ENCODE measurements at places on chromosomes 3 and 15.

DNA sequence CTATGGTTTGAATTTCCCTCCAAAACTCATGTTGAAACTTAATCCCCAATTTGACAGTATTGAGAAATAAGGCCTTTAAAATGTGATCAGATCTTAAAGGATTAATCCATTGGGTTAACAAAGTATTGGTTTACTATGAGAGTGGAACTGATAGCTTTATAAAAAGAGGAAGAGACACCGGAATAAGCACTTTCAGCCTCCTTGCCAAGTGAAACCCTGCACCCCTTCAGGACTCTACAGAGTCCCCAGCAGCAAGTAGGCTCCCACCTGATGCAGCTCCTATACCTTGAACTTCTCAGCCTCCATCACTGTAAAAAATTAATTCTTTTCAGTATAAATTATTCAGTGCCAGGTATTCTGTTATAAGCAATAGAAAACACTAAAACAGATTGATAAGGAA, 348.3 kb downstream of the CGGBP1 start:
- no peak for DNase-seq

DNA sequence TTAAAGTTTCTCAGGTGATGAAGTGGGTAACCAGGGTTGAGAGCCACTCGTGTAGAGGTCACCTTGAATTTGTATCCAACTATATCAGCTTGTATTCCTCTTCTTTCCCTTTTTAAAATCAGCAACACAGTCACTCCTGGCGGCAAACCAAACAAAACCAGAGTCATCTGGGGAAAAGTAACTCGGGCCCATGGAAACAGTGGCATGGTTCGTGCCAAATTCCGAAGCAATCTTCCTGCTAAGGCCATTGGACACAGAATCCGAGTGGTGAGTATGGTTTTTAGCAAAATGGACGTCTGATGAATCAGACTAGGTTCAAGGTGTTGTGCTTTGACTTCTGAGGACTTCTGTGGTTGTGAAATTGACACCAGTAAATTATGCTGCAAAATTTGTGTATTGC, 3.9 kb downstream of the RPL35A start:
- no peak for DNase-seq

DNA sequence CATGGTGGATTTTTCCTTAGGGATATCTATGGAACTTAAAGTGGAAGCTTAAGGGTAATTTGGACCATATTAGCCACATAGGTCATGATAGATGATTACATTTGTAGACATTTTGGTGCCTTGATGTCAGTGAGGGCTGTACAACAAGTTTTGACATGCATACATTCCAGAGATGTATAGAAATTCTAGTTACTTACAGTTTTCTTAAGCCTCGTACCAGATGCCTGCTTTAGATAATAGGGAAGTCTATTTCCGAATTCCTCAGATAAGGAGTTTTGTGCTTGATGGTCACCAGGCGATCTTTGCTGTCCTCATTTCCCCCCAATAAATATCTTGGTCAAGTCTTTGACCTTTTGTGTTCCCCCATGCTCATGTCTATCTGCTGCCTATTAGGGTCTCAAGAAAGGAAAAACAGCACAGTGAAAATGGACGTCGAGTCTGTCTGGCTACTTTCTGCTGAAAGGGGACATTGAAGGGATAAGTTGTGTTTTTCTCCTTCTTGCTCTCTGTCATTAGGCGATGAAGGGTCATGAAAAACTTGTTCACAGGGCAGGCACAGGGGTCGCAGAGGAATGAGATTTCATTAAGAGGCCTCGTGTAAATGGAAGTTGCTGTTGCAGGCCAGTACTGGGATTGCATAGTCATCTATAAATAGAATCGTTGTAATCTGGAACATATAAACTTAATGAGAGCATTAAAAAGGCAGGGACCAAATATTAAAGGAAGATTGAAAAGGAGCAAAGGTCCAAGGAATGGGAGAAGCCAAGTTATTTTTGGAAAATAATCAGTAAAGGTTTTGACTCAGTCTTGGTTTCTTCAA, 20.0 kb upstream of the SENP7 start:
- no peak for DNase-seq

- no peak for DNase-seq
These were observed 141.1 kb downstream of the NR1D2 start for GRCh38 chr3:24086206-24086605.

DNA sequence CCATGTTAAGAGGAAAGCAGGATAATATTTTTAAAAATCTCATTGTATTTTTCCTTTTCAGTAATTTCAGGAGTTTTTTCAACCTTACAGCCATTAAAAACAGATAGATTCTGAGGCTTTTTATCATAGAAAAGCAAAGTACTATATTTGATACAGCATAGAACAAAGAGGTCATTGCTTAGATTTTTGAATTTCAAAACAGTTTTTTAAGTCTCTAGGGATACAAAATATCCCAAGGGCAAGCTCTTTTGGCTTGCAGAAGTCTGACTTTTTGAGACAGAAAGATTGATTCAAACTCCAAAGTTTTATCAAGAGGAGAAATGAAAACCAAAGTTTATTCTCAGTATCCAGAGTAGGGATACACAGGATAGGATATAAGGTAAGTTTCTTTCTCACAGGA, 49.3 kb upstream of the LEKR1 start:
- DNase-seq: no peak

DNA sequence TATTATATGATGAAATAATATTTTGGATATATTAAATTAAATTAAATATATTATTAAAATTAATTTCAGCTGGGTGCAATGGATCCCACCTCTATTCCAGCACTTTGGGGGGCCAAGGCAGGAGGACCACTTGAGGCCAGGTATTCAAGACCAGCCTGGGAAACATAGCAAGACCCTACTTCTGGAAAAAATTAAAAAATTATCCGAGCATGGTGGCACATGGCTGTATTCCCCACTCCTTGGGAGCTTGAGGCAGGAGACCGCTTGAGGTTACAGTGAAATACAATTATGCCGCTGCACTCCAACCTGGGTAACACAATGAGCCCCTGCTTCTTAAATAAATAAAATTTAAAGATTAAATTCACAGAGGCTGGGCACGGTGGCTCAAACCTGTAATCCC, 61.4 kb downstream of the SH3BP5 start:
- no peak for DNase-seq

DNA sequence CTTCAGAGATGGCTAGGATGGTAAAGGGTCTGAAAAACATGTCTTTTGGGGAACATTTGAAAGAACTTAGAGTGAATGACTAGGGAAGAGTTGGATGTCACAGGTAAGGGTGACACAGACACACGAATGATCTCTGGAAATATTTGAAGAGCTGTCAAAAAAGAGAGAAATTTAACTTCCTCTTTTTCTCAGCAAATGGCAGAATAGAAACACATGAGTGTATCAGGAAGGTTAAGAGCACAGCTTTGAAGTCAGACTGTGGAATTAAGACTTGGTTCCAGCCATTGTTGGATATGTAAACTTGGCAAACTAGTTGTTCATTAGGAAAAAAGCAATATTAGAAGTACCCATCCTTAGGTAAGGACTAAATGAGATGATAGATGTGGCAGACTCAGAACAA, 117.7 kb downstream of the IMPG2 start:
- DNase-seq: no peak

GRCh38 chr3:20076296-20076997, 36.2 kb downstream of the KAT2B start:
- DNase-seq: no peak

GRCh38 chr3:194439881-194440550, 41.0 kb upstream of the GP5 start:
- DNase-seq: peak; percentile 85

DNA sequence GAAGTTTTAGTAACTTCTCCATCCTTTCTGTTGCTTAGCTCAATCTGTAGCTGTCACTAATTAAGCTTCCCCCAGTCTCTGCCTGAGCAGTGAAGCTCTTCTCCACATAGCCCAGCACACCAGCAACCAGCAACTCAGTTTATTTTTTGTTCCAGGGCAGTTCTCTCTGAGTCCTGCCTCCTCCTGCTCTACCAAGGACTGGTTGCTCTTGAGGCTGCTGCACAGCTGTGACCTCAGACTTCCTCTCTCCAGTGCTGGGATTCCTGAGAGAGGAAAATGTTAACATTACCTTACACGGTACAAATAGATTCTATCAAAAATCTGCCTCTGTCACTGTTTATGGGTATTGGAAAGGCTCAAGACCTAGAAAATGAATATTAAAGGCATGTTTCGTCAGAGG, 294.7 kb downstream of the OXSM start:
- no peak for DNase-seq

- DNase-seq: no peak
These were observed 492.6 kb downstream of the LPP start for GRCh38 chr3:188646592-188646991.

DNA sequence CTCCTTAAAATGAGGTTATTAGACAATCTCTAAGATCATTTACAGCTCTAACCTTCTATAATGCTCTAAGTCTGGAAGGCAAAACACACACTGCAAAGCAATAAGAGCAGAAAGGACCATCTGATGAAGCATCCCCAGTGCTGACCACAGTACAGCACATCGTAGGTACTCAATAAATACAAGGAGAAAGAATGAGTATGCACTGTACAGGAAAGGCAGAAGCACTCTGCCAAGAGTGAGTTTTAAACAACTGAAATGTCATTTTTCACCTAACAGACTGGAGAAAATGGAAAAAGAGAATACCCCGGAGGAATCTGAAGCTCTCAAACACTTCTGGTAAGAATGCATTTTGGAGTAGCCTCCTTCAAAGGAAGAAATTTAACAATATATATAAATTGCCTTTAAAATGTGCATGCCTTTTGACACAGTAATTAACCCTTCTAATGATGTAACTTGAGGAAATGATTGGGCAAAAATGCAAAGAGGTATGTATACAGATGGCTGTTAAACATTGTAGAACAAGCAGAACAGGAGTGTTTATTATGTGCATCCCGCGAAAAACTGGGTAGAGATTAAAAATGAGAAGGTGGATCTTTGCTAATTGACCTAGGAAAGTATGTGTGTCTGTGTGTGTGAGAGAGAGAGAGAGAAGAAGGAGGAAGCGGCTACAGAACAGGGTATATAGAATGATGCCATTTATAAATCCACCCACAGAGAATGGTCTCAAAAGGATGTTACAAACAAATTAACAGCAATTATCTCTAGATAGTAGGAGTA, 8.0 kb upstream of the OXTR start:
- DNase-seq: no peak

DNA sequence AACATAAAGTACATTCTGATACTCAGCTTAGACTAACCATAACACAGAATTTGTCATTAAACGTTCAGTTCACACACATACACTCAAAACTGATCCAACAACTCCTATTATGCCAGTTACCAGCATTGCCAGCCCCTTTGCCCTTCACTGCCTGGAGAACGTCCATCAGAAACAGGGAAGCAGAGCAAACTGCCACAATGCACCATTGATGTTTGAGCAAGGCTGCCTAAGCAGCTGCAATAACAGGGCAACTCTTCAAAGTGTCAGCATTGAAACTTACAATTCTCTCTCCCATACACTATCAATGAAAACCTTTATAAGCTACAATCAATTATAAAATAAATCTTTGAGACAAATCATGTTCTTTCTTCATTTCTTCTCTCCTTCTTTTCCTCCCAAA, 85.1 kb downstream of the ZBTB20 start:
- no peak for DNase-seq

DNA sequence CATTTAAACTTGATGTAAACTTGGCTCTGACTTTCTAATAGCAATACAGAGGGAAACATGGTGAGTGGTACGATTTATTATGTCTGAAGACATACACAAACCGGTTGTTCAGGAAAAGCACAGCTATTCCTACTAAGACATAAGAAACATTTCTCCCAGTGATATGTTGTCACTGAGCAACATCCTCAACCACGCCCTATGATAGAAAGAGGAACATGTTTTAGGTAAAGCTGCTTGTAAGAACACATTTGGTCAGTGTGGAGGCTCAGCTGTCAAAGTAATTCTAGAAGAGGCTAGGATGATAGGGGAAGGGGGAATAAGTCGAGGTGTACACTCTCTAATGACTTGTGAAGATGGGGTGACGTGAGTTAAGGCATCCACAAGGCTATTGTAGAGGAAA, 42.7 kb upstream of the B3GNT5 start:
- DNase-seq: no peak

- DNase-seq: no peak
These were observed 12.6 kb downstream of the IFT57 start for GRCh38 chr3:108209579-108209978.

GRCh38 chr3:109702252-109702651, 364.9 kb upstream of the DPPA4 start:
- DNase-seq: no peak

DNA sequence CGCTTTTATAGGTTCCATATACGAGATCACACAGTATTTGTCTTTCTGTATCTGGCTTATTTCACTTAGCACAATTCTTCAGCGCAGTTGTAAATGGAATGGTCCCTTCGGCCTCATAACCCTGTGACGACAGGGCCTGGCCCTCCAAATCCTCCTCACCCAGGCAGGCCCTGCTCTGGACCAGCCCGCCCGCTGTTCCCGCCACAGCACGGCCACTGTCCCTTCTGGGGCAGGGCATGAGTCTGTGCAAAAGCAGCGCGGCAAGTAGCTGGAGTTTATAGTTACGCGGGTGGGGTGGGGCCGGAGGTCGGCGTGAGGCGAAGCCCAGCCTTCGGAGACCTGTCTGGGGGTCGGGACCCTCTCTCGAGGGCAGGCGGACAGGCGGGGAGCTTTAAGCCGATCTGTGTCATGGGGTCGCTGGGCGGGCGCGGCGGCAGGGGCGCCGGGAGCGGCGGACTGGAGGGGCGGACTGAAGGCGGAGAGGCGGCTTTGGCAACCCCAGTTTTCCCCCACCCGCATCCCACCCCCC, 543 bp downstream of the ARPIN start:
- DNase-seq: no peak

GRCh38 chr3:39388741-39389248, 5.6 kb downstream of the SLC25A38 start:
- DNase-seq: no peak

GRCh38 chr3:71442652-71443042, 140.9 kb downstream of the FOXP1 start:
- DNase-seq: no peak

DNA sequence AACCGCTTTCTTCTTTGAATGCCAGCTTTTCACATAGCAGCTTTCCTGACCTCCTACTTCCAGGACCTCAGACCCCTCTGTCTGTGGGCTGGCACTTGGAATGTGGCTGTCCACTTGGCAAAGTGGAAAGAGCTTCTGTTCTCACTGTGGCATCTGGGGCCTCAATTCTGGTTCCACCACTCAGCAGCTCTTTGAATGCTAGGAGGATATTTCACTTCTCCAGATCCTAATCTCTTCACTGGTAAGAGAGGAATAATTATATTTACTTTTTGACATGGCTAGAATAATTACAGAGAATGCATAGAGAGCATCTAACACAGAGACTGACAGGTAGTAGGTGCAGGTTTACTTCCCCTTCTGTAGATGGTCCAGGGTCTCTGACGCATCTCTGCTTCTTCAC, 405.9 kb downstream of the LPP start:
- DNase-seq: no peak

- DNase-seq: no peak
These were observed 126.2 kb upstream of the ATP10A start for GRCh38 chr15:25989327-25989726.

GRCh38 chr3:159486580-159486979, 502.1 kb upstream of the IL12A start:
- no peak for DNase-seq

DNA sequence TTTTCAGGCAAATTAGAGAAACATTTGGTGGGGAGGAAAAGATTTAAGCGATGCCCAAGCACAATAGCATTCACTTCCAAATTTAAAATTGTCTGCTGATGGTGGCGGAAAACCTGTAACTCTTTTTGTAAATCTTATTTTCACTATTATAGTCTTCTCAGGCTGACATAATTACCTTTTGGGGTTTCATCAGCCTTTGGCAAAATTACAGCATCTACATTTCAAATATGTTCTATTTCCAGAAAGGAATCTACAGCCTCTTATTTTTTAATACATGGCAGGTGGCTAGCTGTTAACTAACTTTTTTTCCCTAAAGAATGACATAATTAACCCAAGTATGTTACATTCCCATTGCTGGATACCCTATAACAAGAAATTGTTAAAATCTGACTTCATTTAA, 391.5 kb upstream of the CCDC54 start:
- no peak for DNase-seq

All from NCI-H510A (cell line).